ENCODE measurements at places on chromosomes 13 and 19.

DNA sequence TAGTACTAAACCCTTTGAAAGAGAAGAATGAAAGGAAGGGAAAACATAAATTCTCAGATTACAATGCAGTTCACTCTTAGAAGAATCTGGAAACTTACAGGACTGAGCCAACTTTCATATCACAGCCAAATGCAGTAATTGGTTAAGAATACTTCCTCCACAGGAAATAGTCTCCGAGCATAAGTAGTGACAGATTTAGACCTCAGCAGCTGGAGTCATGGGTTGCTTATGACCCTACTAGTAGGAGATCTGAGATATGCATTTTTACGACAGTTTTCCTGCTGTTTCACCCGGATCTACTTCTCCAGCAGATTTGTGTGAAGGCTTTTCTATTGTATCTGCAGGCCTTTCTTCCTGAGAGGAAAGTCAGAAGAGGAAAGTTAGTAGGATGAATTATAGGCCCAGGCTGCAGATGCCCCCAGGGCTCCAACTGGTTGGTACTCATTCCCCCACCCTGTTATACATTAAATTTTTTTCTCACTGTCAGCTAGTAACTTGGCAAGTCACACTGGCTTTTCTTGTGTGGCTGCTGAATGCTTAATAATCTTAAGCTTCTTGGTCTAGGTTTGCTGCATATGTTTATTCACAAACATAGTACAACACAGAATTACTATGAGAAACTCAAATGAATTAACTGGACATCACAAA, 1241.5 kb upstream of the MIR17HG start:
- peak; percentile 68 for DNase-seq

- DNase-seq, result peak; percentile 77
Measured at GRCh38 chr13:74250738-74251190, 116.6 kb upstream of the KLF12 start.

GRCh38 chr13:37448153-37448552, 150.4 kb downstream of the POSTN start:
- DNase-seq, result no peak

DNA sequence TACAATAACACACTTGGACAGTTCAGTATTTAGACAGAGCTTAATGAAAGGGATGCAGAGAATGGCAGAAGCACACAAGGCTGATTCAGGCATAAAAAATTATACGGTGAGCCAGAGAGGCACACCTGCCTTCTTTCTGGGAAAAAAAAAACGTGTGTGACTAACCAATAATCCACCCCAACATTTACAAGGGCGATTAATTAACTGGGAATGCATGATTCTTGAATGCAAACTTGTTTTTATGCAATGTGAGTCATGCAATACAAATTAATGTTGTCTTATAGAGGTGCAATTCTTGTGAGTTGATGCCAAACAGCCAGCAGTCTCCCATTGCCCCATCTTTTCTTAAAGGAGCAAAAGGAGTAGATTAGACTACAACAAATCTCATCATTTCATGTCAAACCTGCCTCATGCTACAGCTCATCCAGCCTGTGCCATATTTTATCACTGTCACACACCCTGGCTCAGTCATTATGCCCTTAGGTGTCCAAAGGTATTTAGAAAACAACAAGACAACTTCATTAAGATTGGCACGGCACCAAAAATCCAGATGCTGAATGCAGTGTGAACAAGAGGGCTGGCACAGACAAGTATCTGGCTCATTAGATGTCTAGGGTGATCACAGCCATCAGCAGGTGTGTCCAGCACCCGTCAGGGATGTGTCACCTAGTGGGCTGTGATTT, 721.1 kb downstream of the EFNB2 start:
- DNase-seq, result no peak

GRCh38 chr19:31897292-31897691, 448.1 kb upstream of the ZNF507 start:
- no peak for DNase-seq

DNA sequence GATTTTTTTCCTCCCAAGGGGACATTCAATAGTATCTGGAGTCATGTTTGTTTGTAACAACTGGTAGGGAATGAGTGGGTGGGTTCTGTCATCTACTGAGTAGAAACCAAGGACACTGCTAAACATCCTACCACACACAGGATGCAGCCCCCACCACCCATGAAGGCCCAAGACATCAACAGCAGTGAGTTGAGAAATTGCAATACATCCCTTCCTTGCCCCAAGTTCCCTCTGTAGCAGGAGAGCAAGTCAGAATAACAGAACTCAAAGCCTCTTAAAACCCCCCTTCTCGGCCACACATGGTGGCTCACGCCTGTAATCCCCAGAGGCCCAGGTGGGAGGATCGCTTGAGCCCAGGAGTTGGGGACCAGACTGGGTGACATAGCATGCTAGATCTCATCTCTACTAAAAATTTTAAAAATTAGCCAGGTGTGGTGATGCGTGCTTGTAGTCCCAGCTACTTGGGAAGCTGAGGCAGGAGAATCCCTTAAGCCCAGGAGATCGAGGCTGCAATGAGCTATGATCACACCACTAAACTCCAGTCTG, 2.4 kb upstream of the CYP2F1 start:
- no peak for DNase-seq

DNA sequence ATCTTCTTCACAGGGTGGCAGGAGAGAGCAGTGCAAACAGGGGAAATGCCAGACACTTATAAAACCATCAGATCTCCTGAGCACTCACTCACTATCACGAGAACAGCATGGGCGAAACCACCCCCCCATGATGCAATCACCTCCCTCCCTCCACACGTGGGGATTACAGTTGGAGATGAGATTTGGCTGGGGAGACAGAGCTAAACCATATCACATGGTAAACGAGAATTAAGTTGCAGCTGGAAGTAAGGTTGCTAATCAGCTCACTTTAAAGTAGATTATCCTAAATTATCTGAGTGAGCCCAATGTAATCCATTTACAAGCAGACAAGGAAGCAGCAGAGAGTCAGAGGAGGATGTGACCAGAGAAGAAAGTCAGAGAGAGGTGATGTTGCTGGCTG, 102.2 kb upstream of the IPO5 start:
- no peak for DNase-seq

DNA sequence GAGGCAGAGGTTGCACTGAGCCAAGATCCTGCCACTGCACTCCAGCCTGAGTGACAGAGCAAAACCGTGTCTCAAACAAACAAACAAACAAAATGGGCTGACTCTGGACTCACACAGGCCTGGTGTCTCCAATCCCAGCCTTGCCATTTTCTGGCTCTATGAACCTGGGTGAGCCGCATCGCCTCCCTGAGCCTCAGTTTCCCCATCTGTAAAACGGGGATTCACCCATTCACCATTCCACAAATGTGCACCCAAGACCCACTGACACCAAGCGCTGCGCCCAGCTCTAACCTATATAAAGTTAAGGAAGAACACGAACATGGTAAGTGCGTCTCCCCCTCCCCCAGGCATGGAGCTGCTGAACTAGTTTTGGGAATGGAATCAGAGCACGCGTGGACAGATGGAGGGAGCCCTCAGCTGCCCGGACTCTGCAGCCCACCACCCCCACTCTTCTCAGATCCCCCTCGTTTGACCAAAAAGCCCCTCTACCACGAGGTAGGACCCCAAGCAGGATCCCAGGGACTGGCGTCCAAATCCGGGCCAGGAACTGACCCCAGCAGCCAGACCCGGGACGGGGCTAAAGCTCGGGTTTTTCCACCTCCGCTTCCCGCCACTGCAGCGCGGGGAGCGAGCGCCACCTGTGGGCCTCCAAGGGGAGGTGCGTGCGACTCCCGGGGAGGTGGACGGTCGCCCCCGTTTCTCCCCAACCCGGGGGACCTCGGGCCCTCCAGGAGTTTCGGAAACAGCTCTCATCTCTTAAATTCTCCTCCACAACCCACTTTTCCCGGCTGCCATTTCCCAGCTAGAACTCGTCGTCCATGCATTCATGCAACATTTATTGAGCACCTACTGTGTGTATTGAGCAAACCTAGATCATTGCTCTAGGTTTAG, 33.0 kb upstream of the ADGRE5 start:
- peak; percentile 59 for DNase-seq

GRCh38 chr13:43301346-43301969, 278.1 kb downstream of the DNAJC15 start:
- DNase-seq, result peak; percentile 83

GRCh38 chr13:27599845-27600553, 20.3 kb downstream of the LNX2 start:
- DNase-seq, result peak; percentile 81

GRCh38 chr13:114047358-114047881, 73.5 kb upstream of the C13orf46 start:
- DNase-seq, result no peak

GRCh38 chr13:96041326-96042110, 11.7 kb downstream of the UGGT2 start:
- DNase-seq, result no peak

GRCh38 chr13:31846182-31846938, 107.0 kb downstream of the RXFP2 start:
- peak; percentile 89 for DNase-seq

DNA sequence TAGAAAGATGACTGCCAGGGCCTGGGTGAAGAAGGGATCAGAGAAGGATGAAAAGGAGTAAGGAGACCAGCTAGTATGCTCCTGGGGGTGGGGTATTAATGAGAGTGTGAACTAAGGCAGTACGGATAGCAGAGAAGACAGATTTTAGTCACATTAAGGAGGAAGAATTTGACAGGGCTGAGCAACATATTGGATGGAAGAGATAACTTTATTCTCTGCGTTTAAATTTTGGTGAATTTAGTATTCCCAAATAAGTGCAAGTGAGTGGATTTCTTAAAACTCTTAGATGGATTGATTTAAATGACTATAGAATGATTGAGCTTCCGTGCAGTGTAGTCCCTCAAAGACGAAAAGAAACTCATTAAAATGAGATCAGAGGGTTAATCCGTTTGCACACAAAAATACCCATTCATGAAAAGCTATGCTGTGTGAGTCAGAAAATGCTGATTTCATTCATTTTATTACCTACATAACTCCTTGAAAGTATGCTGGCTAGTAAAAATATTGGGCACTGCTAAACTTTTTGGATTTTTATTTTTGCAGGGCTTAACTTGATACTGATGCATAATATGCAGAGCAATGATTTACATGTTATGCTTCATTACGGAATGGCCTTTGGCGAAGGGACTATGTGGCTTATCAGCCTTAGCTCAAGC, 54.1 kb downstream of the WDFY2 start:
- DNase-seq, result no peak

- no peak for DNase-seq
Measured at GRCh38 chr19:53553156-53553555, 15.2 kb downstream of the ZNF331 start.

DNA sequence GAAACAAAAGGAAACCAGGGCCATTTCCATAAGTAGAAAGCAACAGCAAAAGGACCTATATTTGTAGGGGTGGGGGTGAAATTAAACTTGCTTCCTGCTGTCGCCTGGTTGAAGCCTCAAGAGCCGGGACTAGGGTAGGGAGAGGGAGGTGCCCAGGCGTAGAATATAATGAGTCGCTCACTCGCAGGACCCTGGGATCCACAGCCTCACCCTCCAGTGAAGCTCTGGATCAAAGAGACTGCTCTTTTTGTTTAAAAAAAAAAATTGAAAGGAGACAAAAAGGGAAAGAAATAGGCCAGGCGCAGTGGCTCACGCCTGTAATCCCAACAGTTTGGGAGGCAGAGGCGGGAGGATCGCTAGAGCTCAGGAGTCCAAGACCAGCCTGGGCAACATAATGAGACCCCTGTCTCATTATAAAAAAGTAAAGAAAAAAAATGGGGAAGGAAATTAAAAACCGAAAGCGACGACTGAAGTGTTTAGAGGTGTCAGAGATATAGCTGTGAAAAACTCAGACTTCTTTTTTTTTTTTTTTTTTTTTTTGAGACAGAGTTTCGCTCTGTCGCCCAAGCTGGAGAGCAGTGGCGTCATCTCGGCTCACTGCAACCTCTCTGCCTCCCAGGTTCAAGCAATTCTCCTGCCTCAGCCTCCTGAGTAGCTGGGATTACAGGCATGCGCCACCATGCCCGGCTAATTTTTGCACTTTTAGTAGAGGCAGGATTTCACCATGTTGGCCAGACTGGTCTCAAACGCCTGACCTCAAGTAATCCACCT, 10.9 kb upstream of the ADGRE5 start:
- DNase-seq, result no peak

- no peak for DNase-seq
Measured at GRCh38 chr13:26590379-26590778, 32.9 kb downstream of the WASF3 start.

All from fibroblast of skin of scalp (primary cell).